Esophagus squamous epithelium (tissue), 5 donors: ENCODE measurements at places on chromosomes 13 and 19.

DNA sequence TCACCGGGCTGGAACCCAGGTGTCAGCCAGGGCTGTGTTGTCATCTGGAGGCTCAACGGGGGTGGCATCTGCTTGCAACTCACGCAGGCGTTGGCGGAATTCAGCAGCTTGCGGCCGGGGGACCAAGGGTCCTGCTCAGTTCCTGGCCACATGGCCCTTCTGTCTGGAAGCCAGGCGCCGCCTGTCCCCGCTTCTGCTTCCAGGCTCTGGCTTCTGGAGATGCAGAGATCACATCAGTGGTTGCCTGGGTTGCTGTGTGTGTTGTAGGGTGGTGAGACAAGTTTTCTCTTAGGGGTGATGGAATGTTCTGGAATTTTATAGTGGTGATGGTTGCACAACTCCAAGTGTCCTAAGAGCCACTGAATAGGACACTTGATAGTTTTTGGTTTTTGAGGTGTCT, 5.0 kb downstream of the ADAT3 start:
- DNase-seq, result no peak

DNA sequence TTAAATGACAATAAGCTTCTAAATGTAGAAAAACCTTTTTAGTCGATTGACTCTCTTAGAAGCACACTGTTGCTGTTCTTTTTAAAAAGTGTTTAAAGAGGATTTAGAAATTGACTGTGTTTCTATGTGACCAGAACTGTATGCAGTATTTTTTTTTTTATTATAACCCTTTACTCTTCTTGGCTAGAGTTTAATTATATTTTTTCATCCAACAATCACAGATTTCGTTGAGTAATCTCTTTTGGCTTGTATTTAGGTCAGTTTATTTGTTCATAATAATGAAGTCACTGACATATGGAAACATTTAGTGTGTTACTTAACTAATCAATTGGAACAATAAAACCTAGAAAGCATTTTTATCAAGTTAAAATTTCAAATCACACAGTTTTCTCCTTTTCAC, 19.9 kb downstream of the CSNK1A1L start:
- no peak for DNase-seq

DNA sequence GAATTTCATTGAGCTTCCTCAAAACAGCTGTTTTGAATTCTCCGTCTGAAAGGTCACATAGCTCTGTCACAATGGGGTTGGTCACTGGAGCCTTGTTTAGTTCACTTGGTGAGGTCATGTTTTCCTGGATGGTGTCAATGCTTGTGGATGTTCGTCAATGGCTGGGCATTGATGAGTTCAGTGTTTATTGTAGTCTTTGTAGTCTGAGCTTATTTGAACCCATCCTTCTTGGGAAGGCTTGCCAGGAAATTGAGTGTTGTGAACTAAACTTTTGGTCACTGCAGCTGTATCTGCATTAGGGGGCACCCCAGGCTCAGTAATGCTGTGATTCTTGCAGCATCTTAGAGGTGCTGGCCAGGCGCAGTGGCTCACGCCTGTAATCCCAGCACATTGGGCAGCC, 22.0 kb downstream of the BLOC1S3 start:
- DNase-seq, result no peak

GRCh38 chr13:27976362-27977091, 7.4 kb upstream of the CDX2 start:
- no peak for DNase-seq

- no peak for DNase-seq
These were observed 101.0 kb downstream of the SPACA7 start for GRCh38 chr13:112477070-112477619.

DNA sequence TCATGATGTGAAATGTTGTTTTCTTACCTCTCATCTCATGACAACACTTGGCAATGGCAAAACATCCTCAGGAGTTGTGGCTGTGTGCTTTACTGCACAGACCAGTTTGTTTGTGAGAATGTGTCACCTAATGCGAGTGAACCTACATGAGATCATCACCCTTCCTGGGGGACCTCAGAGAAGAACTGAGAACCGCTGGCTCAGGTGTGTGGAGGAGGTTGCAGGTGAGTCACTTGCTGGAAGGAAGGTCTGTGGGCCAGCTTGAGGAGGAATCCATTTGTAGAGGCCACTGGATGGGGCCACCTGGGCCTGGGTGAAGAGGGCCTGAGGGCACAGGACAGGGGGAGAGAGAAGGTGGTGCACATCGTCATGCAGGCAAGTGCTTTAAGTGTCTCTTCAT, 3.0 kb upstream of the CEACAM1 start:
- no peak for DNase-seq

DNA sequence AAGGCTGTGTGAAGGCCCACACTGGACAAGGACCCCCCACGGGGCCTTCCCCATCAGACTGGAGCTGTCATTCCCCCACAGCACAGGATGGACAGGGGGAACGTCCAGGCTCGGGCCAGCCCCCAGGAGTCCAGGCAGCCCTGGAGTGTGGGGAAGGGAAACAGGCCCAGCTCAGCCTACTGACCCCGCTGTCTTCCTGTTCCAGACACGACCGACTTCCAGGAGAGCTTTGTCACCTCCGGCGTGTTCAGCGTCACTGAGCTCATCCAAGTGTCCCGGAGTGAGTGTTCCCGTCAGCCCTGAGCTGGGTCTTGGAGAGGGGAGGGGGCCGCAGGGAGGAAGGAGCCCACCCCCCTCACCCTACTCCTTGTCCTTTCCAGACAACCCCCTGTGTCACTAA, 47.0 kb downstream of the SMIM24 start:
- no peak for DNase-seq

- DNase-seq, result peak; percentile 72
These were observed 500 bp downstream of the PGLS start for GRCh38 chr19:17511724-17512573.

DNA sequence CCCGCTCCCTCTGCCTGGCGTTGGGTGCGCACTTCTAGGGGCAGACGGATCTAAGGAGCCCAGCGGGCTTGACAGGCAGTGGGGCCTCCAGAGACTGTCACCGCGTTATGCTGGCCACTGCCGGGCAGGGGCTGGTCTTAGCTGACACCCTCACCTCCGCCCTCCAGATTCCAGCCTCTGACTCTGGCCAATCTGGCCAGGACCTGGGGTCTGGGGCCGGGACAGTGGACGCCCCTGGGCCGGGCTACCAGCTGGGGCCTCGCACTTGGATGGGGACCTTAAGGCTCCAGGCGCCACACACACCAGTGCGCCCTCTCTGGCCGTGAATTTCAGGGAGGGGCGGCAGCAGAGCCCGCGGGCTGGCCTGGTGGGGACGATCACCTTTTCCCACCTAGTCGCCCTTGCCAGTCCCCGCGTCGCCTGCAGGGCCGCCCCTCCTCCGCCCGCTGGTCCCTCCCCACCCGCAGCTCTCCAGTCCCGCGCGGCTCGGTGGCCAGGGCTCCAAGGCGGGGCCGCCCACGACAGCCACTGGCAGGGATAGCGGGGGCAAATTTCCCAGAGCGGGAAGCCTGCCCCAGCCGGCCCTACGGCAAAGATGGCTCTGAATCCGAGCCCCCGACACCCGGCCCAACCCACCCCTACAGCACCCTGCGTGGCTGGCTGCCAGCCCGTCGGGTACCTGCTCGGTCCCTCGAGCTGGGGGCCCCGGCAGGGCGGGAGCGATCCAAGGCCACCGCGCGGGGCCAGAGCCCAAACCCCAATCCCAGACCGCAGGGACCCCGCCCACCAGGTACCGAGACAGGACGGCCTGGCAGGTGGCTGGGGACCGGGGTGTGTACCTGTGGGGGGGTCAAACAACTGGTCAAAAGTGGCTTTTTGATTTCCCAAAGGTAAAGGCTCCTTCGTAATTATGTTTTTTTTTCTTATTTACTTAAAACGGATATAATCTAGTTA, 6.1 kb upstream of the ZNF98 start:
- DNase-seq, result no peak

- no peak for DNase-seq
These were observed 922 bp downstream of the PLEKHG2 start for GRCh38 chr19:39413272-39413910.

GRCh38 chr13:85666356-85666755, 132.9 kb downstream of the SLITRK6 start:
- DNase-seq, result no peak

DNA sequence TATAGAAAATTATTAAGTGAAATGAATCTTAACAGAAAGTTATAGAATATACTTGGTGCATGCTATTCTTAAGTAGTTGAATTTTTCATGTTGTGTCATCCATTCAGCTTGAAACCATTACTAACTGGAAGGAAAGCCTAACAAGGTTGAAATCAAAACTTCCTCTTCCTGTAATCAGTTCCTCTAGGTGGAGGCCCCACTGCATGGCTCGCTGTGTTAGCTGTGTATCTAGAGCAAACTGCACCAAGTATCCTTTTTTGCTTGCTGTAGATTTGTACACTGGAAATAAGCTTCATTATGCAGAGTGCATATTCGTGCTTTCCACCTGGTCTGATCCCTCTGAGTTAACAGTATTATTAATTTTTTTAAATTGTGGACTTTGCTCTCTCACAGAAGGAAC, 1146.1 kb downstream of the EFNB2 start:
- no peak for DNase-seq

DNA sequence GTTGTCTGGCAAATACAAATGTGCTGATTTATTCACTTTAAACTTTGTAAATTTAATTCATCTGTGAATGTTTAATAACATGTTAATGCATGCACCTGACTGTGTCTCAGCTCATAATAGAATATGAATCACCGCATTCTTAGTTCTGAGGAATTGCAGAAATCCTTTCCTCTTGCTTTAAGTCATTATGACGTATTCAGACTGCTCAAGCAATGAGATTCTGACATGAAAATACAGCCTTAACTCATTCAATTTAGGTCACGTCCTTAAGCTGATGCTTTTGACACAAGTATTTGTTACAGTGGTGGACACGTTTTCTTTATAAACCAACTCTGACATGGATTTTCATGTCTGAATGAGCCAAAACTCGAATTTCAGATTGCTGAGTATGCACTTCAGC, 541.0 kb upstream of the KLF12 start:
- no peak for DNase-seq

DNA sequence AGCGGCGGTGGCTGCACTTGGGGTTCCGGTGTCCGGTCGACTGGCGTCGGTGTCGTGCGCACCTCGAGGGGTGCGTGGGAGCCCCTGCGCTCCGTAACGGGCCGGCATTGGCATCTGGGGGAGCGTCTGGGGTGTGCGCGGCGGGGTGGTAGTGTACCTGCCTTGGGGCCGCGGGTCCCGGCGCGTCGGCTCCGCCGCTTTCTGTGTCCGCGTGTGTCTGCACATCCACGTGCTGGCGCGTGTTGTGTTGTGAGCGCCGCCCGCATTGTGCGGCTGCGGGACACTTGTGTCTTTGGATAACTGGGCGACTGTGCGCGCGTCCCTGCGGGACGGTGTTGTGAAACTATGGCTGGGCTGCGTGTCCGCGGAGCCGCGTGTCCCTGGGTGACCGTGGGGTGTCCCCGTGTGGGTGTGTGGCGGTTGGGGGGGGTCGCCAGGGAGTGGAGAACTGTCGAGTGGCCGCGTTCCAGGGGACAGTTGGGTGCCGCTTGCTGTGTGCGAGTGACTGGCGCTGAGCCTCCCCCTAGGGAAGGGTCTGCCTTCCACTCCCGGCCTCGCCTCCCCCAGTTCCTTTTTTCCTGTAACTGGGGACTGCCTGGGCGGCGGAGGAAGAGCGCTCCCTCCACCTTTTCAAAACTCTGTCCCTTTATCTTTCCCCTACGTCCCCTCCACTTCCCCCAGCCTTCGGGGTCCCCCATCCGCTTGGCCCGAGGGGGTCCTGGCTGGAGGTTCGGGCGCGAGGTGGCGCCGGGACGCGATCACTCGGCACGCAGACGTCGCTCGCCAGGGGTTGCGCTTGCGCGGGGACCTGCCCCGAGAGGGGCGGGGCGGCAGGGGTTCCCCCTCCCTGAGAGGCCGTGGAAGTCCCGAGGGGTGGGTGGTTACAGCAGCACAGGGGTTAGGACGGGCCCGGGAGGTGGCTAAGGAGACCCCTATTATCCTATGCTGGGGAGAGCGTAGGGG, 5.7 kb upstream of the NFIC start:
- DNase-seq, result no peak

DNA sequence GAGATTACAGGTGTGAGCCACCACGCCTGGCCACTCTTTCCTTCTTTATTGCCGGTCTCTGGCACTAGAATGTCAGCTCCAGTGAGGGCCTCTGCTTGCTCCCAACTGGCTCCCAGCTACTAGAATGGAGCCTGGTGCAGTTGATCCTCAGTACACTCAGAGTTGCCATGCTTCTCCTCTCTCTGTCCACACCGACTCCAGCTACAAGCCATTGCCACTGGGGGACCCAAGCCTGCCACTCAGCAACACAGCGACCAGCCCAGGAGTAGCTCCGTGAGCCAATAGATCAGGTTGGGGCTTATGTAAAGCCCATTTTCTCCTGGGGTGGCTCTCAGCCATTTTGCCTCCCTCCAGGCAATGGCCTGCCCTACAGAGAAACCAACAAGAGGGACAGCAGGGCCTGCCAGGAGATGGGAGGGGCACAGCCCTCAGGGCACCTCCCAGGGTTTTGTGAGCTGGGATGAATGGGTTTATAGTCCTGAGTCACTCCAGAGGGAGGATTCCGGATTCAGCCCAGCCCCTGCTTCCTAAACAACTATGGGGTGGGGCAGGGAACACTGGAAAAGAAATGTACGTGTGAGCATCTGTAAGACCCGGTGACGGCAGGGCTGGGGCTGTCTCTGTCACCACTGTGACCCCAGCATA, 36.5 kb downstream of the OPA3 start:
- no peak for DNase-seq

- DNase-seq, result no peak
These were observed 115.8 kb downstream of the KATNAL1 start for GRCh38 chr13:30191491-30192100.

- no peak for DNase-seq
These were observed 17.9 kb downstream of the ACTN4 start for GRCh38 chr19:38665219-38665931.

DNA sequence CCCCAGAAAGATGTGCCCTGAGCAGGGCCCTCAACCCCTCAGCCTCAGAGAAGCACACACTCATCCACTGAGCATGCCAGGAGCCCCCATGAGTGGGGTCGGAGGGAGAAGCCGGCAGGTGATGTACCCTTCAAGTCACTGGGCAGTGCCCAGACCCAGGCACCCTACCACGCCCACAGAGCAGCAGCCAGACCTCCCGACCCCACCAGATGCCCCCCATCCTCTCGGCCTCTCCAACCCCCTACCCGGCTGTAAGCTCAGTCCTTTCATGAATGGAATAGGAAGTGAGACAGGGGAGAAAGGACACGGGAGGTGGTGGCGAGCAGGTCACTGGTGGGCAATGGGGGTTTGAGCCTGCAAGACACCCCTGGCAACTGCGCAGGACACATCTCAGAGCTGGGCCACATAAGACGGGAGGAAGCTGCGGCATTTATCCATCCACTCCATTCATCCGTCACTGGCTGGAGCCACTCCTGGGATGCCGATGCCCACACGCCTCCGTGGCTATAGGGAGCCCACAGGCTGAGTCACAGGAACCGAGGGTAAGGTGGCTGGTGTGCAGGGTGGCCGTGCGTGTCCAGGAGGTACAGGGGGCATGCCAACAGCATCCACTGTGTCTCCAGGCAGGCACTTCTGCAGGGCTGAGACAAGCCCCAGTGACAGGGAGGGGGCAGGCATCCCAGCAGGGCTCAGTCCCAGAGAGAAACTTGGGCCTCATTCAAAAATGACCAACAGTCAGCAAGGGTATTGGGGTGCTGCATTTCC, 23.8 kb upstream of the VSTM2B start:
- no peak for DNase-seq
